ENCODE measurements at places on chromosomes 7 and 10.

DNA sequence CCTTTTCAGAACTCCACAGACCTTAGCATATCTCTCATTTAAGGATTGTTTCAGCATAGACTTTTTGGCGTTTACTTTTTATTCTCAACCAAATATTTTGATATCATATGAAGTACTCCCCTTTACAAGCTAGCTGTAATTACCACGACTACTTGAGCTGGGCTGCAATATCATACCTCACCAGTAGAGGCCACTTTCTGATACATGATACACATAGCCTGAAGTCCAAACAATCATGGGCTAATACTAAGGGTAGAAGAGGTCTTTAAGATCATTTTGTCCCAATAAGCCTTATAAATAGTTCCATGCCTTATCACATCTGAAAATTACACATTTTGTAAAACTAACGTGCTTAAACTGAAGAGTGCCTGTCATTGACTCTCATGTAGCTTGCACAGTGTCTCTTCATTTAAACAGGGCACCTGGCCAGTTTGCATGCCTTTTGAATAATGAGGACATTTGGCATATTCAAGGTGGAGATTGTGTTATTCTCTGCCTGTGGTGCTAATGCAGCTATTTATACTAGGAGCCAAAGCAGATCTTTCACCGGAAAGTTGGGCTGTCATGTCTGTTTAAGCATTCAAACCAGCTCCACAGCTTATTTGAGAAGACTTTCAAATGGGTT, 403.7 kb upstream of the ZMIZ1 start:
- no peak for DNase-seq

DNA sequence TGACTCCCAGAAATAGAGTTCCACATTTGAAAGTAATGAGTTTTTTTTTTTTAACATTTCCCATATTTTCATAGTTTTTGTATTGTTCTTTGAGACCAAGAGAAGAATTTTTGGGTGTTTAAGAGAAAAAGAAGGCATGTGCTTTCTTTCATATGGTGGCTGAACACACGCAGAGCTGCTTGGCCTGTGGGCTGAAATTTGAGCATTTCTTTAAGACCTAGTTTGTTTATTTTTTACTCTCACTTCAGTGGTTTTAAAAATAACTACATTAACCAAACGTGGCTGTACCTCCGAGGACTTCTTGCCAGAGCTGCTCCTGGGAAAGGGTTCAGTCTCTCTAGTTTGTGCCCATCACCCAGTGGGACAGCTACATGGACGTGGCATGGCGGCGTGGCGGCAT, 58.3 kb downstream of the INPP5A start:
- DNase-seq, result no peak

GRCh38 chr10:4351723-4352413, 474.1 kb upstream of the AKR1E2 start:
- DNase-seq, result no peak

DNA sequence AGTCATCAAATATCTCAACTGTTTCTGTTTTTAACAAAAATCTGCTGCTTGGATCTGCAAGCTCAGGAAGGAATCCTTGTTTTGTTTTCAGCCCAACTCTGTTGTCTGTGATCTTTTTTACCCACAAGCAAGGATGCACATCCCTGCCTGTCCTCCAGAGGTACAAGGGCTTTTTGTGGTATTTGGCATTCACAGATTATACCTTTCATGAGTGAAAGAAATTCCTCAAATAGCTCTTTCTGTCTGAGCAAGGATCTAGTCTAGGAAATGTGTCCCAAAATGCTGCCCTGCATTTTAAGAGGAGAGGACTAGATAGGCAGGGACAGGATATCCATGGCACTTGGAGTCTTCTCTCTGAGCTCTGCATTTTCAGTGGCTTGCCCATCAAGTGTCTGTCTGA, 151.8 kb downstream of the BMPER start:
- no peak for DNase-seq

DNA sequence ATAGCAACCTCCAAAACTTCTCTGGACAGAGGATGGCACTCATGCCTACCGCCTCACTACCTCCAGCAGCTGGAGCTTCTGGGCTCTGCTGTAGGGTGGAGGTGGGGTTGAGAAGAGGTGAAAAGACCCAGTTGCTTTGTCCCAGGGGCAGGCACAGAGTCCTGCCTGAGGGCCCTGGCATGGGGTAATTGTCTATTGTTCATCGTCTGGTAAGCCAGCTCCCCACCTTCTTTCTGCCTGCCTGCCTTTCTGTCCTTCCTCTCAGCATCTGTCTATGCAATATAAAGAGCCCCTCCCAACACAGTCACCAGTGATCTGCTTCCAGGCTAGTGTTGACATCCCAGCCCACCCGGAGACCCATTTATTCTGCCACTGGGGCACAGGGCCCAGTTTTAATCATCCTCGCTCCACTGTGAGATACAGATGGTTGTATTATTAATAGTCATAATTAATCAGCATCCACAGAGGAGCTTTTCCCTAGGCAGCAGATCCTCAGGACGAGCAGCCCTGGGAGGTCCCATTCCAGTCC, 39.0 kb downstream of the ZMIZ1 start:
- DNase-seq, result no peak

DNA sequence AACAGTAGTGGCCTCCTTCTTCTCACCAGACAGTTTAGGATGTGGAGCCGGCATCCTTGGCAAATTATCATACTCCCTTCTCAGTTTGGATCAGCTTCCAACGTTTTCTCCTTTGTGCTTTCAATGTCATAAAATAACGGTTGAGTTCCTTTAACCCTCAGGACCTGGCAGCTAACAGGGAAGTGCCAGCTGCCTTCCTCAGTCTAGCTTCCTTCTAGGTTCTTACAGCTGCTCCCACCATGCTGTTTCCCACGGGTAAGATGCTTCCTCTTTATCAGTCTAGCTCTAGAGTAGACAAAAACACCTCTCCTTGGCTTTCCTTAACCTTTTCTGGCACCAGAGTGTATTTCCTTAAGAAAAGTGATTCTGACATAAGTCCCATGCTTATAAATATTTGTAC, 33.2 kb downstream of the BLVRA start:
- no peak for DNase-seq

GRCh38 chr10:72351479-72351878, 3.2 kb downstream of the DNAJB12 start:
- no peak for DNase-seq

DNA sequence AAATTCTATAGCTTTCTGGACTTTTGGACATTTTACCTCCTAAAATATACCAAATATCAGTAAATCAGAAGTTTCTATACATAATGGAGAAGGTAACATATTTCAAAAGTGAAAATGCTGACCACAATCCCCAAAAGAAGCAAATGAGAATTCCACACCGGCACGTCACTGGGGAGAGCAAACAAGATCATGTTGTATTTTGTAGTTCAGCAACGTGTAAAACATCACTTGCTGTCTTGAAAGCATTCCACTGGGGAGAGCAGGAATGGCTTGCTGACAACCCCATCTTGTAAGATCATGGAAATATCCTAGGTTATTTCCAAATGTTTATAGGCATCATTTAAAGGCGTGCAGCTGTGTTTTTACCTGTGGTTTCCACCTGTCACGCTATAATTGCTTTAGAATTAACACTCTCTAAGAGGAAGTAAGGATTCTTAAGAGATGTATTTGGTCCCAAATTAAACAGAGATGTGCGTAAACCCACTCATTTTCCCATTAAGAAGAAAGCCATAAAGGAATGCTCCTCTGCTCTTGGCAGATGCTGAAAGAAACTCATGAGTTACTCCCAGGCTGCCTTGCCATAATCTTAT, 397.1 kb upstream of the POT1 start:
- no peak for DNase-seq

DNA sequence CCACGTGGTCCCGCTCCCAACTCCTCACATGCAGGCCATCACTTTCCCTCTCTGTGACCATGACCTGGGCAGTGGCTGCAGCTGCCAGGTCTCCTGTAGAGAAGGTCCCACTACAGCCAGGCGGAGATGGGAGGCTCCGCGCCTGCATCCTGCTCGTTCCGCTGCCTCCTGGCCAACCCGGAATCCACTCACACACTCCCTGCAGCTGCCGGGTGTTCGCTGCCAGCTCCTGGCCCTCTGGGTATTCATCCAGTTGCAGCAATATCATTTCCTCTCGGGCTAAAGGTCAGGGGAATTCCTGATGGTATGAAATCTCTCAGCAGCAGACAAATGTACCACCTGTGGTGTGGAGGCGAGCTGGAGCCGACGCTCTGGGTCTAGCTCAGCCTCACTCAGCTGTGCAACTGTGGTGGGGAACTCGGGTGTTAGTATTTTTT, 65.7 kb downstream of the TLL2 start:
- no peak for DNase-seq

- no peak for DNase-seq
These were observed 315.1 kb downstream of the TNS3 start for GRCh38 chr7:47266799-47267198.

DNA sequence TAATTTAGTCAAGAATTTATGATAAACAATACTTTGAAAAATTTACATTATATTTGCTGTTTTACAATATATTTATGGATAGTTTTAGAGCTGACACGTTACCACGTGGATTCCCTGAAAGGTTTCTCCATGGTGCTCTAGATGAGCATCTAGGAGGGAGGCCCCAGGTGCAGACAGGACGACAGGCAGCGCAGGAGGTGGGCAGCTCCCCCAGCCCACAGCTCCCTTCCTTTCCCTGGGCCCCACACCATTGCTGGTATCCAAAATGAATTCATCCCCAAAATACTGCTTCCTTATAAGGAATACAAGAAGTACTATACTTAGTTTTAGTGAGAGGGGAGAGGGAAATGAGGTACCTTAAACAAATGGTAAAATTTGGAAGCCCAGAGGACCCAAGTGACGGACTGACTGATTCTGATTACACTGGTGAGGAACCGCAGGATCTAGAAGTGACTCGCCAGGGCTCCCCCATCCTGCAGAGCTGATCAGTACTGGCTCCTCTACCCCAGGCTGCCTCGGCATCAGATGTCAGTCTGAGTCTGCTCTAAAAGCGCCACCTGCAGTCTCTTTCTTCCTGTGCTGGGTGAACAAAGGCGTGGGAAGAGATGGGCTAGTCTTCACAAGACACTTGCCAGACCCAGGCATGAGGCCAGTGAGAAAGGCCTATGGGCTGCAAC, 89.2 kb downstream of the DLG5 start:
- peak; percentile 31 for DNase-seq

DNA sequence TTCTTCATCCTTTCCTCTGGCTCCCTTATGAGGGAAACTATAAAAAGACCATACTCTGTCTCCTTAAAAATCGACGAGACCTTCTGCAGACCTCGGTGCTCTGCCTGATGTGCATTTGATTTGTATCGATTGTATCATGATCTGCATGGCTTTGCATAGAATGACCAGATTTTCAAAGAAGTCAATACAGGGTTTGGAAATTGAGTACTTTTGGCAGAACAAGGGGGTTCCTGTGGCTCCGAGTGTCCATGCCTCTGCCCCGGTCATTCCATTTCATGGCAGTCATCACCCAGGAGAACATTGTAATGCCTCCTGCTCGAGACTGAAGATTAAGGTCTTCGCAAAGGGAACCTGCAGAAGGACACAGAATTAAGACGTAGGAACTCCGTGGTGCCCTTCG, 685 bp downstream of the CASP2 start:
- no peak for DNase-seq

DNA sequence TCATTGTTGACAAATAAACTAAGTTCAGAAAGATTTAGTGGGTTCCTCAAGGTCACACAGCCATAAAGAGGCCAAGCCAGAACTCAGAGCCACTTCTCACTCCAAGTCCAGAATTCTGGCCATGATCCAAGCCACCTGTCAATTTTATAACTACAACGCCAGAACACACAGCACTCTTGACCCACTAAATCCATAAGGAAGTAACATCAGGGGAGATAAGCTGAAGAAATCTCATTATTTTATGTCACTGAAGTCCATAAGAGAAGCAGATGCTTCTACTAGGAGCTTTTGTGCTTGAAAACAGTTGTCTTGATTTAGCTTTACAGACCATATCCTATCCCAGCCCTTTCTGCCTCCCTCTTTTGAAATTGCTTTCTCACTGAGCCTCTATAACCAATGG, 15.9 kb downstream of the ADAM12 start:
- DNase-seq, result no peak

- DNase-seq, result no peak
These were observed 44.9 kb downstream of the SMURF1 start for GRCh38 chr7:99098824-99099498.

DNA sequence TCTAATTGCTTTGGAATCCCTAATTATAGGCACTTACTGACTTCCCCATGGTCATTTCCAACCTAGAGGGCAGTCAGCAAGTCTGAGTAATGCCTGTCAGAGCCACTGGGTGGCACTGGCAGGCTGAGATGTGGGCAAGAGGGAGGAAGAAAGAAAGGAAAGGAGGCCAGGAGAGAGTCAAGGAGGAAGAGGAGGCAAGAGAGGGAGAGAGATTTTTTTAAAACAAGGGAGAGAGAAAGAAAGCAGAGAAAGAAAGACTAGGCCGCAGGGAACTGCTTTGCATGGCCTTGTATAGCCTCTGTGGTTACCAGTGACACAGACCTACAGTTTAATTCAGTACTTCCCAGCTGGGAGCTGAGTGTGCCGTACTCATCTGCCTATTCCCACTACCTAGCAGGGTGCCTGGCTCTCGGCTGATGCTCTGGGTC, 210.4 kb upstream of the ADO start:
- peak; percentile 43 for DNase-seq

DNA sequence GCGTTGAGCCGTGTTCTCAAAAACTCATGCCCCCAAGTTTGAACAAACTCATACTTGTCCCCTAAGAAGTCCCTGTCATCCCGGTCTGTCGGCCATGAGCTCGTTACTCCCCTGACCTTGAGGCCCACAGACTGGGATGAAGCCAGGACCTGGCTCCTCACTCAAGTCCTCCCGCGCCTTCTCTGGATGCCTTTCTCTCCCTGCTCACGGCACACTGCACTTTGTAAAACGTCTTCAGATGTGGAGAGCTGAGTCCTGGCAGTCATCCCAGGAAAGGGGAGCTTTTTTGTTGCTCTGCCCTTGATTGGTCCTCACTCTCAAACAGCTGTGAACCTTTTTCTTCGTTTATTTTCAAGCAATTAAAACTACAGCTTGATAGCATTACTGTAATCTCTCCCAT, 110.8 kb downstream of the JAZF1 start:
- DNase-seq, result no peak

DNA sequence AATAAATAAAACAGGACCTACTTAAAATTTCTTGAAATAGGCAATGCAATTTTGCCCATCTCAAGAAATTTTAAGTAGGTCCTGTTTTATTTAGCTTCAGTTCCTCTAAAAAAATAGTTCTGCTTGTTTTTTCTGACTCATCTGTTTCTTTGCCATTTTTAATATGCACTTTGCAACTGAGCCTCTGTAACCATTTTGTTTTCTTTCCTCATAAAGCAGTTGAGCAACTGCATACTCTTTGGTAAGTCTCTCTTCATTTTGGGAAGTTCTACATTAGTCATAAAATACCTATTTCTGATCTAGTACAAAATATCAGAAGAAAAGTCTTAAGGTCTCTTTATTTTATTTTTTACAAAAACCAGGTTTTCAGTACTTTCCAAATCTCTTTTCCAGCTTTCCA, 18.0 kb downstream of the TAS2R40 start:
- no peak for DNase-seq

- no peak for DNase-seq
These were observed 45.3 kb upstream of the ZNF800 start for GRCh38 chr7:127437837-127438236.

DNA sequence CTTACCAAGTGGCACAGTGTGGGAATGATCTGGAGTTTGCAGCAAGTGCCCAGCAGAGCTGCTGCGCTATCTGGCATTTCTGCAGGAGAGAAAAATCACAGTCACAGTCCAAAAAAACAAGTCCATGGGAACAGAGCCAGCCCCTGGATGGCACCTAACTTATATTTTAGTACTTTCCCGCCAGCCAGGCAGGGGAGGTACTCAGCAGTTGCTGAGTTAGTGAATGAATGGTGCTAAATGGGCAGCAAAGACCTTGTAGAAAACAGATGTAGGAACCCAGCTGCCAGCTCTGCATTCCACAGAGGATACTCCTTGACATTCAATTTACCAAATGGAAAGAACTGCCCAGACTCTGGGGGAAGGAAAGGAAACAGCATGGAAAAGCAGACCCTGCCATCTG, 54.5 kb downstream of the GSDME start:
- DNase-seq, result no peak

Data from stimulated activated CD4-positive, alpha-beta T cell treated with anti-CD3 and anti-CD28 coated beads, Interleukin-1b, Interleukin-23, amount 100 ng/mL, for 4 hours (primary cell).